ENCODE measurements at places on chromosomes 1 and 21.
A peak's percentile ranks its signal among the peaks of the same experiment; 100 is the strongest.

DNA sequence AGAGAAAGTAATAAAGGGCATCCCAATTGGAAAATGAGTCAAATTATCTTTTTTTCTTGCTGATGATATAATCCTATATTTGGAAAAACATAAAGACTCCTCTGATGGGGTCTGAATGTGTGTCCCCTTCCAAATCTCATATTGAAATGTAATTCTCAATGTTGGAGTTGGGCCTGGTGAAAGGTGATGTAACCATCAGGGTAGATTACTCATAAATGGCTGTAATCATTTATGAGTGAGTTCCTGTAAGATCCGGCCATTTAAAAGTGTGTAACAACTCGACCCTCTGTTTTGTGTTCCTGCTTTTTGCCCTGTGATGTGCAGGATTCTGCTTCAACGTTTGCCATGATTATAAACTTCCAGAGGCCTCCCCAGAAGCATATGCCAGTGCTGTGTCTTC, 44.3 kb upstream of the MAP1LC3C start:
- DNase-seq: no peak

DNA sequence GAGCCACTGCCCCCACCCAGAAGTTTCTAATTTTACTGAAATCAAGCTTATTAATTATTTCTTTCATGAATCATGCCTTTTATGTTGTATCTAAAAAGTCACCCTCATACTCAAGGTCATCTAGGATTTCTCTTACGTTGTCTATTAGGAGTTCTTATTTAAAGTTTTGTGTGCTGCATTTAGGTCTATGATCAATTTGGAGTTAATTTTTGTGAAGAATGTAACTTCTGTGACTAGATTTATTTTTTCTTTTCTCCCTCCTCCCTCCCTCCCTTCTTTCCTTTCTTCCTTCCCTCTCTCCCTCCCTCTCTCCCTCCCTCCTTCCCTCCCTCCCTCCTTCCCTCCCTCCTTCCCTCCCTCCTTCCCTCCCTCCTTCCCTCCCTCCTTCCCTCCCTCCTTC, 317.6 kb downstream of the PLA2G4A start:
- no peak for DNase-seq

GRCh38 chr1:236795757-236796667, 920 bp downstream of the MTR start:
- peak; percentile 14 for DNase-seq

DNA sequence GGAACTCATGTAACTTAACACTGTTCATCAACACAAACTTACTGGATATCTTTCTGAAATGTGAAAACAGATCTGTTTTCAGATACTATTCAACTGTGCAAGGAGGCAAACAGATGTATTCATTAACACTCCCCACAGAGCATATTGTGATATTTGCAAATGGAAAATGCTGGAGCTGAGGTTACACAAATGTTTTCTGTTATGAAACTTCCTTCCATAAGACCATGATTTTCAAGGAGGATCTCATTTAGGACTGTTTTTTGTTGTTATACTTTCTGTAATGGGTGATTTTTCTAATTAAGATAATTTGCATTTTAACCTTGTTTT, 56.1 kb downstream of the GABPA start:
- DNase-seq: no peak

DNA sequence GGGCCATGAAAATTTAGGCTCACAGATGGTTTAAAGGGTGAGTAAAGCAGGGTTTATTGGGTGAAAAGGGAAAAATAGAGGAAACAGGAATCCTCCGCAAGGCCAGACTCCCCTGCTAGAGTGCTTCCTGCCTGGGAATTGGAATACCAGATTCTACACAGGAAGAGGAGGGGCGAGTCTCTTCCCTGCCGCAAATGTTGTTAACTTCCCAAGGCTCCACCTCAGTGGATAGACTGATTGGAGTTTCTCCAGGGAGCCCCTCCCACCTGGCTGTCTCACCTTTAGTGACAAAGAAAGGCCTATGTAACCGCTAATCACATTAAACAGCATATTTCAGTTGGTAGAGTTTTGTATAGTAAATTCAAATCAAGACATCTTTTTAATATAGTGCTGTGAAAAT, 1450.1 kb downstream of the KCNT2 start:
- DNase-seq: no peak

DNA sequence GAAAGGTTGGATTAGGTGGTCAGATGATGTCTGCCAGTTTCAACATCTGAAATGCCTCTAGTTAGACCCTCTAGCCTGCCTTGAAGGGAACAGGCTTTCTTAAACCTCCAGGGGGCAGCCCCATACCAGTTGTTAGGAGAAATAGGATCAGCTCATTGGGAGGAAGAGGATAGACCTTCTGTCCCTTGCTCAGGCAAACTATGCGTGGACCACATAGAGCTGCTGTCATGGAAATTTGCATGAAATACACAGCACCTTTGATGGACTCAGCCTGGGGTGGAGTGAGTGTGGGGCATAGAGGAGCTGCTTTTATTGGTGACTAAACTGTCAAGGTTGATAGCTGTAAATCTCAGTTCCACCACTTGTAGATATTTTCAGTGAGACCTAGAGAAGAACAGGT, 38.4 kb upstream of the SPAG17 start:
- DNase-seq: peak; percentile 65

DNA sequence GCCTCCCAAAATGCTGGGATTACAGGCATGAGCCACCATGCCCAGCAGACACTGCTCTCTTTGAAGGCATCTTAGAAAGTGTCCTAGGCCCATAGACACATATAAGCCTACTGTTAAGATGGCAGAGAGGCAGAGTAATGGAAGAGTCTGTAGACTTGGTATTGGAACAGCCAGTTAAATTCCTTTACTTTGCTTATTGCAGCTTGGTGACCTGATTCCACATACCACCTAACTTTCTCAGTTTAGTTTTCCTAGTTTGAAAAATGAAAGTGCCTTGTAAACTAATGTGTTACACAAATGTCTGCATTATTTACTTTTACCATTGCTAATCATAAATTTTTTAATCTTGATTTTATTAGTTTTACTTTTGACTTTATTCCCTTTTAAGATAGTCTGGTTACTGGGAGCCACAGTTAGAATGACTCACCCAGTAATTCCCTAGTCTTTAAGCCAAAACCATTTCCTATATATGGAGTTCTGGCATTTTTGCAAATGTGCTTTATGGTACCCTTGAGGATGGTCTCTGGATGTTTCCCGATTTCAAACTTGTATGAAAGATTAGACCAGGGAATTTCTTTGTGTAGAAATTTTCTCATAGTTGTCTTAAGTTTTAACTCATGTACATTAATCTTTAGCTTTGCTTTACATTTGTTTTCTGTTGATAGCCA, 6.4 kb downstream of the SMAP2 start:
- DNase-seq: no peak

- no peak for DNase-seq
Observed at GRCh38 chr1:160618327-160618726, 28.5 kb downstream of the SLAMF1 start.

DNA sequence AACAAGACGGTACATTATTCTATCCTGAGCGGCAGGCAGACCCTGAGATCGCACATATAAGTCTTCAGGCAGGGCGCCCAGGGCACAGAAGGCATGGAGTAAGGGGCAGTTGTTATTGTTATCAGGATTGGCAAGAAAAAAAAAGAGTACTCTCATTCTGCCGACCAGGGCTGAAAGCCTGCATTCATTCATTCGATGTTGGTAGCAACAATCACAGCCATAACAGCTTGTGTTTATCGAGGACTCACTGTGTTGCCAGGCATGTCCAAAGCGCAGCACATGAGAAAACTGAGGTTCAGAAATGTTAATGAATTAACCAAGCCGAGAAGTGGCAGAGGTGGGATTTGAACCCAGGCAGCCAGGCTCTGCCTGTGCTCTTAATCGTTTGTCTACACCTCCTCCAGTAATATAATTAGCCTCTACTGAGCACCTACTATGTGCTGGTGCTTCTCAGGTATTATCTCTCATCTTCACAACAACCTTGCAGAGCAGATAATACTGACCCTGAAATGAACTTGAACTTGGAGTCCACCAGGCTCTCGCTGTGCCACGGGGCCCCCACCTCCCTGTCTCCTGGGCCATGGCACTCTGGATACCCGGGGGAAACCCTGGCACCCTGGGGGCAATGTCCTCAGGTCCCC, 56.2 kb downstream of the TAS1R2 start:
- no peak for DNase-seq

- DNase-seq: no peak
Observed at GRCh38 chr1:29895201-29895600, 658.9 kb downstream of the PTPRU start.

DNA sequence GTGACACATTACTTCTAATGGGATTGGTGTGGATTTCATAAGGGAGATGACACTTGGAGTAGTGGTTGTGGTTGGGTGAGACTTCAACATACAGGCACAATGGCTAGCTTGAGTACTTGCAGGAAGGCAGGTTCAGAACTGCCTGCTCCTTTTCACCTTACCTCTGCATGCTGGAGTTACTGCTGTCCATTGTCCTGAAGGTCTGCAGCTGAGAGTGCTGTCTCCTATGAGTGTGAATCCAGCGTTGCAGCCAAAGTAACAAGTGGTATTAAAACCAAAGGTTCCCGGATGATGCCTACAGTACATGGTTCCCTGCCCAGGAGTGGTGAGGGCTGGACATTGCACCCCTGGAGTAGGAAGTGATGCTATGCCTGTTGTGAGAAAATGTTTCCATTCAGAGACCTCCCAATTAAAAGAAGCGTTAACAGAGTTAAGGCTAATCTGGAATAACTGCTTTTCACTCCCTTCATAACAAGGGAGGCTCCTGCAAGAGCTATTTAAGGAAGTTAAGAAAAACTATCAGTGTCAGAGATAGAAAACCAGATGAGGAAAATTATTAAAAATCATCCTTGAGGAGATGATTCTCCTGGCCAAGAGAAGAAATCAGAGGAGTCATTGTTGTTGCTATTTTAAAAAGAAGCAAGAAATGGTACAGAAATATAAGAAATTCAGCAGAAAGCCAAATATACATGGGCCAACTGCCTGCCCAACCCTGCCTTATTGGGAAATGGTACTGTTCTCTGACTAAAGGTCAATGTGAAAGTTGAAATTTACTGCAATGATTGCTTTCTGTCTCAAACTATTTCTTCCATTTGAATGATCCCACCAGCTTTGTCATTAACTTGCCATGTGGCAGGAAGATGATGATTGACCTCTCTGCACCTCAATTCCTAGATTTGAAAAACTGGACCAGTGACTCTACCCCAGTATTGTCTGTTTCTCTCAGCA, 9.8 kb upstream of the F5 start:
- DNase-seq: no peak

GRCh38 chr1:165174491-165174890, 182.0 kb downstream of the LMX1A start:
- DNase-seq: peak; percentile 92

GRCh38 chr1:55775007-55775406, 559.8 kb upstream of the USP24 start:
- no peak for DNase-seq

- no peak for DNase-seq
Observed at GRCh38 chr1:29292344-29292743, 56.0 kb downstream of the PTPRU start.

GRCh38 chr1:15886611-15887167, 39.2 kb downstream of the SPEN start:
- DNase-seq: no peak

- DNase-seq: no peak
Observed at GRCh38 chr1:203990118-203990517, 82.8 kb upstream of the SOX13 start.

GRCh38 chr1:117674521-117675400, 68.9 kb downstream of the TENT5C start:
- DNase-seq: no peak

GRCh38 chr1:84407958-84408422, 9.7 kb downstream of the DNASE2B start:
- no peak for DNase-seq

Data from NCI-H524 (cell line).